ENCODE measurements at places on chromosomes 3 and 15.
A peak's percentile ranks its signal among the peaks of the same experiment; 100 is the strongest.

- DNase-seq: no peak
These were observed 556.1 kb downstream of the PLOD2 start for GRCh38 chr3:145604851-145605250.

DNA sequence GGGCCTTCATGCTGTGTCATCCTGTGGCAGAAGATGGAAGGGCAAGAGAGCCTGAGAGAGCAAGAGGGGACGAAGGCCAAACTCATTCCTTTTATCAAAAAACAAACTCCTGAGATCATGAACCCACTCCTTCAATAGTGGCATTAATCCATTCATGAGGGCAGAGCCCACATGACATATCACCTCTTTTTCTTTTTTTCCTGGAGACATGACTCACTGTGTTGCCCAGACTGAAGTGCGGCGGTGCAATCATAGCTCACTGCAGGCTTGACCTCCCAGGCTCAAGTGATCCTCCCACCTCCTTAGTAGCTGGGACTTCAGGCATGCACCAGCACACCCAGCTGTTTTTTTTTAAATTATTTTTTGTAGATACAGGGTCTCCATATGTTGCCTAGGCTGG, 92.0 kb upstream of the RNU6-1 start:
- no peak for DNase-seq

DNA sequence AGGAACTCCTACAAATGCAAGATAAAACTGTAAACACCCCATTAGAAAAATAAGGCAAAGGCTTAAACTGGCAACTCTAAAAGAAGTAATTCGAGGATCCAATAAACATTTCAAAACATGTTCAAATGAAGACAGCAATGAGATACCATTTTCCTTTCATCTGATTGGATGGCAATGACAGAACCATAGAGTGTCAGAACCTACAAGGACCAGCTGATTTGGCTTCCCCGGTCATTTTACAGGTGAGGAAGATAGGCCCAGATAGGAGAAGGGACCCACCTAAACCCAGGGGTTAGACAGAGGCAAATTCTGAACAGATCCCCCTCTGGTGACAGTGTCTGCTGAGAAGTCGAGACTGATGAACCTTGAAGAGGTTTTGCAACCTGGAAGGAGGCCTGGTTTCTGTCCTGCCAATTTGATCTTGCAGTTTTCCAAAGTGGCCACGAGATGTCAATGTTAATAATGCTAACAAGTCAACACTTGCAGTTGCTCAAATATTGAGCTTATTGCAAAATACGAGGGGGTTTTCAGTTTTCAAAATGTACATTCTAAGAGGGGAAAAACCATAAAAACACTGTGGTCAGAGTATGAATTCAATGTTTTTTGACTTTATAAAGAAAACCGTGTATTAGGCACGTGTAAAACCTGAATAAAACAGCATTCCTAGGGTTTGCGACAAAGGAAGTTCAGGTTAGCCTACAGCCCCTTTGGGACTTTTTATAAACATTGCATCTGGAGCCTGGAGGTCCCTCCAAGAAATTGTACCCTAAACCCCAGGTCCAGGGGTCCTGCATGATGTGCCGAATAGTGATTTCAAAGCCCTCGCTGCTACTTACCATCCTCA, 21.5 kb downstream of the CFAP161 start:
- peak; percentile 61 for DNase-seq

- DNase-seq: no peak
These were observed 41.7 kb upstream of the CORO2B start for GRCh38 chr15:68537097-68537496.

- DNase-seq: peak; percentile 63
These were observed 4.3 kb downstream of the SELENOT start for GRCh38 chr3:150607267-150608065.

- no peak for DNase-seq
These were observed 21.5 kb downstream of the CD86 start for GRCh38 chr3:122076491-122077292.

DNA sequence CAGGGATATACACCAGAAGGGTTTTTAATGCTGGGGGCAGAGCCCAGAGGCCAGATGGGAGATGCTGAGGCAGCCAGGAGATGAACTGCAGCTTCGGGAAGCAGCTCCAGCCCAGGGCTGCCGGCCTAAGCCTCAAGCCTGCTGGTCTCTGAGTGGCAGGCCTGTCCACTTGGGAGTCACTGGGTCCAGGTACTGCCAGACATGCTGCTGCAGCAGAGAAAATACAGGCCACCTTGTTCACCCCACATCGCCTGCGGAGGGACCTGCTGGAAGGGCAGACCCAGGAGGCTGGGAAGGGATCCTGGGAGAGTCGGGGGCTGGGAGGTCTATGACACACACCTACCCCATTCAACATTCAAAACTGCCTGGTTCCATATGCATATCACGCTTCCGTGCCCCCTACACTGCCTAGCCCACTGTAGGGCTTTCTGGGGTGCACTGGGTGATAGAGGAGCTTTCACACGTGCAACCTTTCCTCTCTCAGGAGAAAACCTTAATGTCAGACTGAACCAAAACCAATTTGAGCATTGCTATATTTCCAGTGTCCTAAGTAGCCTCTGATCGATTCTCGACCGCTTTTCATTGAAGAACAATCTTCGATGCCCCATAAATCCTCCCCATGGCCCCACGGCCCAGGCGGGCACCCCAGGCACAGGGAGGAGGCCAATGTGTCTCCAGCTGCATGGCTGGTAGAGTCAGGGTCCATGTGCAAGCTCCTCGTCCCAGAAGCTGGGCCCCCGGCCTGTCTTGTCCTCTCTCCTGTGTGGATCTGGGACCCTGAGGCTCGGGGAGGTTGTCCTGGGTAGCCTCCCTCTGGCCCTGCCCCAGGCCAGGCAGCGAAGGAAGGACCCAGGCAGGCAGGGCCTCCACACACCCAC, 147.4 kb downstream of the ATP10A start:
- DNase-seq: peak; percentile 38

GRCh38 chr15:88653200-88654064, 14.6 kb downstream of the ISG20 start:
- no peak for DNase-seq

- peak; percentile 50 for DNase-seq
These were observed 1.7 kb downstream of the PKM start for GRCh38 chr15:72229076-72229946.
